ENCODE measurements at places on chromosomes 13 and 19. TPM values are rescaled to one million over a fixed set of nuclear protein-coding genes. Genes with fewer than 3 reads are reported as not detected.

DNA sequence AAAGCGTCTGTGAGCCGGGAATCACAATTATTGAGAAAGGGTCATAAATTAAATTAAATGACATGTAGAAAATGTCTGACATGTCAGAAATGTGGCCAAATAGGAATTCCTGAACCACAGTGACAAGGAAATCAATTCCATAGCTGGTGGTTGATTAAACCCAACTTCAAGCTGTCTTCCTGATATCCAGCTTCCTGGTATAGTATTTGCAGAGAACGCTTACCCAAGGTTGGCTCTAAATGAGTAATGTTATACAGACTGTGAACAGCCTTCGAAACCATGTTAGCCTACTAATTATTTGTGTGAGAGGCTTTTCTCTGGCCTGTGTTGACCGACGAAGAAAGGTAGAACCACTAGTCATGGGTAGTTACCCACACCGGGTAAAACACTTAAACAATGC is 347.2 kb downstream of the RFC3 start:
- DNase-seq, result no peak

MAST1 gene
- 5.4 TPM for total RNA-seq

DNA sequence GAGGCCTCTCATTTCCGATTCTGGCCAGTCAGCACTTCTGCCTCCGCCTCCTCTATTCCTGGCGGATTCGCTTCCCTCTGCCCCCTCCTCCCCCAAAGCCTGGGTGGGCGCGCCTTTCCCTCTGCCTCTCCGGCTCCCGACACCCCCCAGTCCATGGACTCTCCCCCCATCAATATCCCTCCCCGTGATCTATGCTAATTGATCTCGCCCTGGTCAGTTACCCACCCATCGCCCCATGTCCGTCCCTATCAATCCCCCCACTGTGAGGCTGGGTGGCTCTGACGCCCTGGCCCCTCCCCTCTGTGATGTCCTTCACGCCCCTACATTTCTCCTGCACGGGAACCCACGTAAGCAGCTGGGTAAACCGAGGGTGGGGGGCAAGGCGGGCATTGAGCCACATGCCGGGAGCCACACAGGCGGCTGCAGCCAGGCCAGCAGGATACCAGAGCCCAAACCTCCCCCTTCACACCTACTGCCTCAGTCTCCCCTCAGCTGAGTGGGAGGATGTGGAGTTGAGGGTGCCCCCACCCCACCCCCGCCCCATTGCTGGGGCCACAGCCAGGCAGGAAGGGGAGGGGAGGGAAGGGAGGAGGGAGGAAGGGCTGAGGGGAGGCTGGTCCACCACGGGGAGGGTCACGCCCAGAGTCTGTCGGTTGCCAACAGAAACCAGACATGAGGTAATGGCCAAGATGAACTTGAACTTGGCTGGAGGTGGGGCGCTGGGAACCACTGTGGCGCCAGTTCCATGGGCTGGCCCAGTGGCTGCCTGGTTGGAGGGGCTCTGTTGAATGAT is 21.0 kb downstream of the SMIM24 start:
- DNase-seq, result peak; percentile 96

APOC4 gene
- not detected for total RNA-seq

MICOS13 gene
- 49.3 TPM for total RNA-seq

GAMT gene
- total RNA-seq, result 34.1 TPM

DNA sequence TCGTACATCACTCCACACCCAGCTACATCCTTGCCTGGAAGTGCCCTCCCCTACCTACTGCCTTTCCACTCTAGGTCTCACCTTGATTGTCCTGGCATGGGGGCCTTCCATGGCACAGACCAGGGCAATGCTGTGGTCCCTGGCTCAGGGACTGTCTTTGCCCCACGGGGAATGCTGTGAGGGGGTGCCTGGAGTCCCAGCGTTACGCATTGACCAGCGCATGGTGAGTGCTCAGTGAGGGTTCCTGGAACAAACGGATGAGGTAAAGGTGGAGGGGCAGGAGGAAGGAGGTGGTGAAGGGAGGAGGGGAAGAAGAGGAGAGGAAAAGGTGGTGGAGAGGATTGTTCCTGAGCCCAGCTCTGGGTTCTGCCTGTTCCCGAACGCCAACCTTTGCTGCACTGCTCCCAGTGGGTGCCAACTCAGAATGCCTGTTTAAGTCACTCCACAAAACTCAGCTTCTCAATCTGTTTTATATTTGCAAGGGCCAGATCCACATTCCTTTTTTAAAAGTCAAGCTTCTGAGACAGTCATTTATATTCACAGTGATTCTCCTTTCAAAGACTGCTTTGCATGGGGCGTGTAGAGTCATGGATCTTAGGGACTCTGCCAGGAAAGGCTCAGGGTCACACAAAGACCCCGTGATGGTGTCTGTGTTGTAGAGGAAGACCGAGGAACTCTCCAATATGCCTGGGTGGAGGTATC is 40.8 kb downstream of the CHST8 start:
- DNase-seq, result no peak

CADM4 gene
- total RNA-seq, result 40.8 TPM

DNA sequence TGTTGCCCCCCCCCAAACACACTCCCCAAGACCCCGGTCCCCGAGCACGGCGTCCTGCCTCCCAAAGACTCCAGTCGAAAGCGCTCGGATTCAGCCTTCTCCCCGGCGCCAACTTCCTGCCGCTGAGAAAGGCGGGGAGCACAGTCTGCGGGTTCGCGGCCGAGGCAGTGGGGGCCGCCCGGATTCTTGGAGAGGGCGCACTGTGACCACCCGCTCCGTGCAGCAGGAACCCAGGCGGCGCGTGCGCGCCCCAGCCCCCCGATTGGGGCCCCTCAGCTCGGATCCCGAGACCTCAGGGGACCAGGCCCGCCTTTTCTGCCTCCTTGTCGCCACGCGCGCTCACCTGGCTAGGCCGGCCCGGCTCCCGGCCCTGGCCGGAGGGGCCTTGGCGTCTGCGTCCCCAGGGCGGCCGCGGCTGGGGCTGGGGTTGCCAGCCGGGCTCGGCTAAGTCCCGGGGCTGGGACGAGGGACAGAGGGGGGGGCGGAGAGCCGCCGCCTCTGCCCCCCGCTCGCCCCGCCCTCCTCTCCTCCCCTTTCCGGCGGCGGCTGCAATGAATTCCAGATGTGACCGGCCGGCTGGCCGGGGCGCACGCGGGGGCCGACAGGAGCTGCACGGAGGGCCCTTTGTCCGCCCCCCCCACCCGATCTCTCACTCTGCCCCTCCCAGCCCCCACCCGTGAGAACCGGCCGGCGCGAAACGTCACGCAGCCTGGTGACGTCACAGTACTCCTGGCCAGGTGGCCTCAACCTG is at the start of gene S1PR2:
Gene S1PR2 (minus strand): TSS at position 471 of the 751 bp plus-strand sequence. CDS start 6,426 bp downstream, outside the sequence.
- no peak for DNase-seq

LRRC63 gene
- not detected for total RNA-seq

PTPRH gene
- 1.0 TPM for total RNA-seq

DNA sequence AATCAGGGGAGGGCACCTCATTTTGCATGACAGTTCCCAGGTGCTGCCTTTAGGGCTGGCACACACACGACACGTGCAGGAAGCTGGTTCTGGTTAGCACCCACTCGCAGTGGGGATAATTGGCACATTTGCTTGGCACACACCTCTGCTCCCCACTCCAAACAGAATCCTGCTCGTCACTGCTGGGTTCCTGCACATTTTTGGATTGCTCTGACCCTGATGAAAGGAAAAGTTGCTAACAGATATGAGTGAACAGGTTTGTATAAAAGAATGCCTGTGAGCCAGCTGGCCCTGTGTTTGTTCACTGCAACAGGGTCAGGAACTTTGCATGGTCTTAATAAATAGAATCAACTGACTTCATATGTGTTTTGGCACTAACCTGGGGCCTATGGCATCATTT is 1500.4 kb downstream of the EFNB2 start:
- DNase-seq, result no peak

SULT2A1 gene
- total RNA-seq, result not detected

DNA sequence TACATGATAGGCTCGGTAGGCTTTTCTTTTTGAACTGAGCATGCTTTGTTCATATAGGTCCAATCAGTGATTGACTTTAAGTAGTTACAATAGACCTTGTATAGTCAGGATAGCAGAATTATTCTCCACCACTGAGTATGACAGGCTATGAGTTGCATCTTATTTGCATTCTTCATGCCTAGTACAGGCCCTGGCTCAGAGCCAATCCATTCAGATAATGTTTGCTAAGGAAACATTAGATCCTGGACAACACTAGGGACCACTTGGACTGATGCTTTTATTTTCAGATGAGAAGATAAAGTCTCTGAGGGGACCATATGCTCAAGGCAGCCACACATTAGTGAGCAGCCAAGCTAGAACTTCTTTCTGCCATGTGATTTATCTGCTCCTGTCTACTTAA is 133.9 kb downstream of the KL start:
- DNase-seq, result no peak

DNA sequence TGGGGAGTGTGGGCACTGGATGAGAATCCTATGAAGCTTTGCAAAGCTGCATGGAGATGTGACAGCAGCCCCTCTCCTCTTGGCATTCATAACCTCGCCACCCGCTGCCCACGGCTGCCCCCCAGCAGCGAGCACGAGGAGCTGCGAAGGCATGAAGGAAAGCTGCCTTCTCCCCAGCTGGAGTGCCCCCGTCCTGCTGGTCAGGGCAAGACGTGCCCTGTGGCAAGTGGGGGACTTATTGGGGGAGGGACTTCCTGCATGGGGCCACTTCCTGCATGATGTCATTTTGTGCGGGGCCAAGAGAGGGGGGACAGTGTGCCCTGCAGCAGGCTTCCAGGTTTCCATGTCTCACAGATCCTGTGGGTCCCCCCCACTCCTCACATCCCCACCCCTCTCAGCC is 85.9 kb downstream of the TSHZ3 start:
- no peak for DNase-seq

GRCh38 chr13:99307247-99307646 is at the start of gene GPR183:
GPR183 (minus strand) TSS chr13:99307399; CDS start chr13:99296145, 11,254 bp downstream.
- DNase-seq, result no peak

DNA sequence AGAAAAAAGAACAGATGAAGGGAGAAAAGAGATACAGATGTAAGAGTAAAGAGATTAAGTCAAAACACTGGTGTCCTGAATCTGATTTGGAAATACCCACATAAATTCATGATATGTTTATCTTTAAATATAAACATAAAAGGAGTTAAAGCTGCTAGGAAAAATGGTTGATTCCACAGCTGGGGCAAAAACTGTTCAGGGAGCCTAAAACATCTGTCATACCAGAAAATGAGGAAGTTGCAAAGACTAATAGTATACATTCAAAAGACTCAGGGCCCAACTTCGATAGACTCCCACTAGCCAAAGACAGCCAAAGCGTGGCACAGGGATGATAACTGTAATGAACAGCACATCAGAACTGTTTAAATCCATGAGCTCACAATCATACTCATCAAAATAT is 62.0 kb downstream of the ABCC4 start:
- DNase-seq, result no peak

DNA sequence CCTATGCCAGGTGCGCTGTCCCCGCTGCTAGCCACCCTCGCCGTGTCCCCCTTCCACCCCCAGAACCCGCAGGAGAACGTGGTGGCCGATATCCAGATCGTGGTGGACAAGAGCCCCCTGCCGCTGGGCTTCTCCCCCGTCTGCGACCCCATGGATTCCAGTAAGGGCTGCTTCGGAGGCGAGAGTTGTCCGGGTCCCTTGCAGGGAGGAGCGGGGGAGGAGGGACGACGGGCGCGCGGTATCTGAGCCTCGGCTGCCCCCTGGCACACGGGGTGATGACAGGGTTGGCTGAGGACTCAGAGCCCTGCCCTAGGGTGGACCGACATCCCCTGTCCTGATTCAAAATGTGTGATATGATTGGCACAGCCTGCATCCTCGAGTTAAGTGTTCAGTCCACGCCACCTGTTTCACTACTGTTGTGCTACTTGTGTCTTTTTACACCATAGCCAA is 653 bp downstream of the MVB12A start:
- DNase-seq, result no peak

DNA sequence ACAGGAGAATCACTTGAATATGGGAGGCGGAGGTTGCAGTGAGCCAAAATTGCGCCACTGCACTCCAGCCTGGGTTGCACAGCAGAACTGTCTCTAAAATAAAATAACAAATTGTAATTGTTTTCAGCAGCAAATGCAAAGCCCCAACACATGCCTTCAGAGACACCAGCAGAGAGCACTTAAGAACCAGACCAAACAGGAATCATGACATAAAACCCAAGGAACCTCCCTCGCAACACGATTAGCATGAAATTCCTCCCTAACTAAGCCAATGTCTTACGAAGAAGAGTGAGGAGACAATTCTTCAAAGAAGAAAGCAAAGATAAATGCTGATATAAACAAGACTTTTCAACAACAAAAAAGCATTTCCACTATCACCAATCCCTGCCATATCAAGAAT is 40.1 kb downstream of the PSPC1 start:
- no peak for DNase-seq

DNA sequence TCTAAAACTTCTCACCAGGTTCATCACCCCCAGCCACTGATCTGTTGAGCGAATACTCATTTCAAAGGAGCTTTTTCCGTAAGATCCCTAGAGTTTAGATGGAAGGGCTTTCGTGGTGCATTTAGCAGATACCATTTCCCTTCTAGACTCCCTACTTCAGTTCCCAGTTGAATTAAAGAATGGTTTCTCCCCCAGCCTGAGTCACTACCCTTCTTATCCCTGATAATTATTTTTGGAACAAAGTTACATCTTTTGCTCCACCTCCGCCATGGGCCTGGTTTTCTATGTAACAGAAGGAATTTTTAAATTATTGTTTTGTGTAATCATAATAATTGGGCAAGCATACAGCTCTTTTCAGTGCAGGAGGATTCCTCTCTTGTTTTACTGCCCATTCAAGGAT is 22.0 kb downstream of the USPL1 start:
- DNase-seq, result peak; percentile 64

- DNase-seq, result peak; percentile 61
These were observed 1.5 kb upstream of the SLC17A7 start for GRCh38 chr19:49442771-49443365.

ADGRE1 gene
- not detected for total RNA-seq

NCR1 gene
- not detected for total RNA-seq

B3GNT3 gene
- 0.36 TPM for total RNA-seq

Data from astrocyte (in vitro differentiated cells and primary cell).